ENCODE measurements at places on chromosomes 12 and 14.
A peak's percentile ranks its signal among the peaks of the same experiment; 100 is the strongest.

- no peak for DNase-seq
Measured at GRCh38 chr12:27966870-27967269, 5.7 kb downstream of the PTHLH start.

GRCh38 chr12:105819549-105819948, 319.2 kb downstream of the NUAK1 start:
- no peak for DNase-seq

DNA sequence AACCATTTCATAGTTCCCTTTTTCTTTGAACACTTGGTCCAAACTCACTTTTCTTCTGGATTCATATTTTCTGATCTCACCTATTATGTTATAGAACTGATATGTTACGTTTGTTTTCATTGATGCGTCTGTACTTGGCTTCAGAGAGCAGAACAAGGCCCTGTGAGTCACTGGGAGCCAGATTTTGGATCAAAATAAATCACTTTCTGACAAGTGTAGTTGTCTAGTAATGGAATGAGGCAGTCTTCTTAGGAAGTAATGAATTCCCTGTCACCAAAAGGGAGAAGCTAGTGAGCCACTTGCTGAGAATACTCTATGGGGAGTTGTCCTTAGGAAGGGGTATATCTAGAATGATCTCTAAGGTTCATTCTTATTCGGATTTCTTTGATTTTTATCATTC, 10.2 kb downstream of the BICD1 start:
- no peak for DNase-seq

GRCh38 chr14:71361336-71361735, 454.1 kb downstream of the PCNX1 start:
- no peak for DNase-seq

DNA sequence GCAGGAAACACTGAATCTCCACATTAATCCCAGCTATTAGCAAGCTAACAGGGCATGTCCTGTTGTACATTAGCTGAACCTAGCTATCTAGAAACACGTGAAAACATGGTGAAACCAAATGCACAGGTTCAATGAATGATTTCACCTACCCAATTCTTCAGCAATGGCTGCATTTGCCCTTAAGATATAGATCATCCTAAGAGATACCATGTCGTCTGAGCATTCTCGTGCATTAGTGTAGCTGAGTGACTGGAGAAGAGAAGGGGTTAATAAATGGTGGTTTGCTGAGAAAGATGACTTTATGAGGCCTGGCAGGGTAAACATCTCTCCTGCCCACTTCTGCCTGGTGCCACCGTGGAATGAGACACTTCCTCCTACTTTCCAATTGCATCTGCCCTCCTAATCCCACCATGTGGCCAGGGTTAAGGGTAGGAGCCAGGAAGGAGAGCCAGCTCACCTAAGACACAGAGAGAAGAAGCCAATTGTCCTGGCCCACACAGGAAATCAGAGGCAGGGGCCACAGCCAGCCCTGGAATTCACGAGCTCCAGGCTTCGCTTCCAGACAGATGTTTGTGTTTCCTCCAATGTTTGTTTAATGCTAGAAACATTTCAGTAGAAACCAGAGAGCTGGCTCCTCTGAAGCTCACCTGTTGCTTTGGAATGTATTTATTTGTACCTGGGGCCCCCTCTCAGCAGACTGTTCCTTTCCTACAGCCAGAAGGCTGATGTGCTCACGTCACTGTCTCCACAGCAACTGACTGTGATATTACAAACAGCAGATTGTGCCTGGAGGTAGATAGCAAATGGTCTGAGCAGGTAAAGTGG, 126.0 kb upstream of the PARP11 start:
- DNase-seq, result no peak

DNA sequence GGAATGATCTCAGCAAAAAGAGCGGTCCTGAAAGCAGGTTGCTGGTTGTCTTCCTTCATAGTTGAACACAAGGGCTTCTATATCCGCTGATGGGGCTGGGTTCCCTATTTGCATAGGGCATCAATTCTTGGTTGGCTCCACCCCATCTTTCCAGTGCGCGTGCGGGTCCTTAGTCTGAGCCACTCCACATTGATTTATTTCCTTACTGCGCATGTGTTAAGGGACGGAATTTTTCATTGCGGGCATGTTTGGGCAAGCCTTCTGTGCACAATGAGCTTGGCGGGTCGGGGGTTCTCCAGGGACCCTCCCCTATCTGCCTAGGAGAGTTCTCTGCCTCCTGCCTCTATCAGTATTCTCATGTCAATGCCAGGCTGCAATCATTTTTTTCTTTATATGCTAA, 21.2 kb upstream of the DLGAP5 start:
- no peak for DNase-seq

GRCh38 chr14:105187116-105187515, 6.0 kb upstream of the NUDT14 start:
- DNase-seq, result no peak

- DNase-seq, result no peak
Measured at GRCh38 chr12:128830505-128830893, 6.7 kb upstream of the SLC15A4 start.

DNA sequence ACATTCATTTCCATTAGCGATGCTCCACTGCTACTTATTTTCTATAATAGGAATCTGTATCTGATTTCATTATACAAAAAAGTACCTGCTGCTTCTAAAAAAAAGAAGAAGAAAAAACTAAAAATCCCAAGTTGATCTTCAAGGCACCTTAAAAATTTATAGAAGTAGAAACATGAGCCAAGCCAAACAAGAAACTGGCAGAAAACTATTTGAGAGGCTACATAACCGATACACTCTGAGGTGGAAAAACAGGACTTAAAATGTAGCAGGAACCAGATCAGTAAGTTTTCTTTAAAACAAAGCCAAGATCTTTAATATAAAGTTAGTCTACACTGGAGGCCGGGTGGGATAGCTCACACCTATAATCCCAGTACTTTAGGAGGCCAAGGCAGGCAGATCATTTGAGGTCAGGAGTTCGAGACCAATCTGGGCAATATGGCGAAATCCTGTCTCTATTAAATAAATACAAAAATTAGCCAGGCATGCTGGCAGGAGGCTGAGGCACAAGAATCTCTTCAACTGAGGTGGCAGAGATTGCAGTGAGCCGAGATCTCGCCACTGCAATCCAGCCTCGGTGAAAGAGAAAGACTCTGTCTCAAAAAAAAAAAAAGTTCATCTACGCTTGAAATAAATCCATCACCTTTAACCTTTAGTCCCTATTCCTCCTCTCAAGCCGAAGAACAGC, 278.6 kb downstream of the MED13L start:
- DNase-seq, result no peak

DNA sequence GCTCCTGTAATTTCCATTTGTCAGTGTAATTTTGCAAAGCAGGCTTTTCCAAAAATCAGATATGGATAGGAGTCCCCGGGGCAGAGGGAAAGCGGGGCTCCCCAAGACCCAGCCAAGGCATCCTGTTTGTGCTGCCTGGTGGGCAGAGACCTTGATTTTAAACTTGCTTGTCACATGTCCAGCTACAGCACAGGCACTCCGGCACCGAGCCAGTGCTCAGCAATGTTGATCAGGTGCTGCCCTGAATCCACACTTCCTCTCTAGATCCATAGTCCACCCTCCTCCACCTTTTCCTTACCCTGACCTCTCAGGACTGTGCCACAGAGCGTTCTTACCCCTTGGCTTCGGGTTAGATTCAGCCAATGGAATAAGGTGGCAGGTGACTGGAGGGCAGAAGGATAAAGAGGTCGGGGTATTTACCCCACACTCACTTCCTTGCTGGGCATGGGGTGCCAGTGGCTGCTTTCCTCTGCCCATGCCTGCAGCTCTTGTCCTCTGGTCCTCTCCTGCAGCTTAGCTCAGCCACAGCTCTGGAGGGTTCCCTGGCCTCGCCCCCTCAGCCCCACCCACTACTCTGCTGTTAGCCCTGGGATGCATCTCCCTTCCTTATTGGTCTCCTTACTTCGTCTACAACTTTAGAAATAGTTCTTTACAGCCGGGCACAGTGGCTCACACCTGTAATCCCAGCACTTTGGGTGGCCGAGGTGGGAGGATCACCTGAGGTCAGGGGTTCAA, 80.1 kb downstream of the IRF2BPL start:
- DNase-seq, result no peak

GRCh38 chr12:84841591-84841990, 71.0 kb downstream of the SLC6A15 start:
- DNase-seq, result no peak

DNA sequence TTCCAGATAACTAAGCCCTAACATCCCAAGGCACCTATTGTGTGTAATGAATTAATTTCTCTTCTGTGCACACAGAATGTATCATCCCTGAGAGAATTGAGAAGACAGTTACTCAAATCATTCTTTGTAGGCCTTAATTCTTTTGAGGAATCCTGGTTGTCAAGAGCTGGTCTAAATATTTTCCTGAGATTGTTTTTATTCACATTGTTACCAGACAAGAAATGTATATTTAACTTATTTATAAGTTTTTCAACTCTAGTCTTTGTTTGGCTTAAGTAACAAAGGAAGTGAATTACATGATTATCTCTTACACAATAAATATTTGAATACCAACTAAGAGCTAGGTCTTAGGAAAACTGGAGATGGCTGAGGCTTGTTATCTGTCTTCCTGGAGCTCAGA, 169.4 kb downstream of the DACT1 start:
- DNase-seq, result no peak

- DNase-seq, result no peak
Measured at GRCh38 chr14:51648296-51648695, 3.4 kb upstream of the FRMD6 start.

DNA sequence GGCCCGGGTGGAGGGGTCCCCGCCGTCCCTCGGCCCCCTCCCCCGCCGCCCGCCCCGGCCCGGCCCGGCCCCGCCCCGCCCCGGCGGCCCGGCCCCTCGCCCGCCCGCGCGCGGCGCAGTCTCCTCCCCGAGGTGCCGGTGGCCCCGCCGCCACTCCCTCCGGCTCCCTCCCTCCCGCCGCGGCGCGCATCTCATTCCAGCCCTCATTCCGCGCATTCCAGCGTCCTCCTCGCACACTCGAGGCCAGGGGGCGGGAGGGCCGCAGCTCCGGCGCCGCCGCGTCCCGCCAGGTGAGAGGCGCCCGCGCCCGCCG, at the start of gene TEAD4:
TEAD4 (plus strand) TSS at position 206 of the 313 bp plus-strand sequence.
- no peak for DNase-seq

GRCh38 chr12:48826209-48826855, 8.0 kb downstream of the CACNB3 start:
- no peak for DNase-seq

- DNase-seq, result no peak
Measured at GRCh38 chr12:14995583-14996425, 23.0 kb downstream of the PDE6H start.

DNA sequence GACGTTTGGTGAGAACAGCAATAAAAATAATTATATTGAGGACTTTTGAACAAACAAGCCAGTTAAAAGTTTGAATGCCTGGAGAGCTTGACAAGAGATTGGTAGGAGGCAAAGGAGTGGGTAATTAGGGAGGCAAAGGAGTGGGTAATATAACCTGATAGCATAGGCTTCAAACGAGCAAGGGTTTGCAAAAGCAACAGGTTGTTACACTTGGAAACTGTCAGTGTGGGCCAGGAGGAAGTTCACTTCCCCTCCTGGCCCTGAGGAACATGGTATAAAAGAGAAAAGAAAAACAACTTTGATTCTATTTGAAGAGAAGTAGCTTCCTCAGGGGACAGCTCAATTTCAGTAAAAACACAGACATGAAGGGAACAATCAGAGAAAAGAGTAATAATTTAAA, 121.7 kb downstream of the CCER1 start:
- no peak for DNase-seq

GRCh38 chr12:46777587-46777986, 48.2 kb downstream of the SLC38A4 start:
- no peak for DNase-seq

DNA sequence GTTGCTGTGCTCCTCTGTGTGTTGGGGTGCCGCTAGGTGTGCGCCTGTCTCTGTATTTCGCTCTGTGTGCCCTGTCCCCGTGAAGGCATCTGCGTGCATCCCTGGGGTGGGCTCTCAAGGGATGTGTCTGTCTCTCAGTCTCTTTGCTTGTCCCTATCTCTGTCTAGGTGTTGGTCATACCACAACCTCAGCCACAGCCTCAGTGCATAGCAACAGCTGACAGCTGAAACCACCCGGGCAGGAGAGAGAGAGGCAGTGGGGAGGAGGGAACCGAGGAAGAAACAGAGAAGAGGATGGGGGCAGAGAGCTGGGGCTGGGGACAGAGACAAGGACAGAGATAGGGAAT, 953 bp upstream of the NXPH4 start:
- DNase-seq, result no peak

DNA sequence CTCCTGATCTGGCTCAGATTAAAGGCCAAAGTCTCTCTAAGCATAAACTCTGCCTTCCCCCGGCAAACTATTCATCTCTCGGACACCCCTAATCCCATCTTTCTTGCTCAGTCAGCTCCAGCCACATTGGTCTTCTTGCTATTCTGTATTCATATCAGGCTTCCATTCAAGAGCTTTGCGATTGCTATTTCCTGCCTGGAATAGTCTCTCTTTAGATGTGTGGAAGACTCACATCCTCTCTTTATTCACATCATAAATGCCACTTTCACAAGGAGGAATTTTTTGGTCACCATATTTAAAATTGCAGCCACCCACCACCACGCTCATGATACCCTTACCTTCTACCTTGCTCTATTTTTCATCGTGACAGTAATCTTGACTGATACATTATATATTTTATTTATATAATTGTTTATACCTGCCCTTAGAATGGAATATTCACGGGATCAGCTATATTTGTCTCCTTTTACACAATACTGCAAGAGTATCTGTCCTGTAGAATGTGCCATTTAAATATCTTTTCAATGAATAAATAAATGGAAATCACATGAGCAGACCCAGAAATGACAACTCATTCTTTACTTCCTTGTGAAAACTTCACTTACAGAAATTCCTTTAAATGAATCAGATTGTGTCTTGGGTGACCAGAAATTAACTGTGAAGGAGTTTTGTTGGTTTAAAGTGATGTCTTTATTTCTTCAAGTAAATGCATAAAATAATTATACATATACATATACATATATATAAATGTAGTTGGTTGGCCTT, 780.6 kb upstream of the FLRT2 start:
- no peak for DNase-seq

GRCh38 chr12:112496496-112496895, 77.7 kb downstream of the PTPN11 start:
- DNase-seq, result no peak

DNA sequence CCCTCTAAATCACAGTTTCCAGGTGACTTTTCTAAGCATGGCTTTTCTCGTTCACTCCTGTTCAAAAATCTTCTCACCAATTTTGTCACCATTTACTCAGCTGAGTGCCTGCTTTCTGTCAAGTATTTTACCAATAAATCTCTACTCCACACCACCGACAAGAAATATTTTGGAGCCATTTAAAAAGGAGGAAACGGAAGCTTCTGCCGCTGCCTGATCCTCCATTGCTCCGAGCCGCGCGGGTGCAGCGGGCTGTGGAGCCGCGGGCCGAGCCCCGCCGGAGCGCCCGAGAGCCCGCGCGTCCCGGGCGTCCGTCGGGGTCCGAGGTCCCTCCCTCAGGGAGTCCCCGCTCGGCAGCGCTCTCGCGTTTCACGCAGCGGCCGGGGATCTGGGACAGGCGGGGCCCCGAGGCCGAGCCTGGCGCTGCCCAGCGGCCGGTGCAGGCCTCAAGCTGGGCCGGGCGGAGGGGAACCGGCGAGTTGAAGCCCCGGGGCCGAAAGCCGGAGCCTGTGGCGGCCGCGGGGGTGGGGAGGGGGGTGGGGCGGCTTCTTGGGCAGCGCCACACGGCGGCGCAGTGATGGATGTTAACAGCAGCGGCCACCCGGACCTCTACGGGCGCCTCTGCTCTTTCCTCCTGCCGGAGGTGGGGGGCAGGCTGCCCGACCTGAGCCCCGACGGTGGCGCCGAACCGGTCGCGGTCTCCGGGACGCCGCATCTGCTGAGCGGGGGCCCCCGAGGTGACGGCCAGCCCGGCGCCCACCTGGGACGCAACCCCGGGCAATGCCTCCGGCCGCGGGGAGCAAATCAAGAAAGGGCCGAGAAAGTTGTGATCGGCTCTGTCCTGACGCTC, 1.1 kb upstream of the HEBP1 start:
- DNase-seq, result peak; percentile 11

Data from activated T-cell treated with anti-CD3 and anti-CD28 coated beads for 24 hours (primary cell).